ENCODE measurements at places on chromosomes 6 and 20. TPM values are rescaled to one million over a fixed set of nuclear protein-coding genes. Genes with fewer than 3 reads are reported as not detected.

GSTA5 gene
- total RNA-seq, result not detected

RCAN2 gene
- total RNA-seq, result 10.4 TPM

RAET1L gene
- not detected for total RNA-seq

MTFR2 gene
- total RNA-seq, result 3.2 TPM

PTK6 gene
- 0.12 TPM for total RNA-seq

FGD2 gene
- not detected for total RNA-seq

NFATC2 gene
- 0.26 TPM for total RNA-seq

HLA-DMB gene
- not detected for total RNA-seq

SLC2A10 gene
- total RNA-seq, result 40.8 TPM

CRNKL1 gene
- 26.6 TPM for total RNA-seq

SLC22A3 gene
- total RNA-seq, result 0.92 TPM

WFDC10B gene
- total RNA-seq, result not detected

NOTCH4 gene
- 2.2 TPM for total RNA-seq

LRP11 gene
- total RNA-seq, result 78.8 TPM

BTNL2 gene
- not detected for total RNA-seq

VEGFA gene
- 39.5 TPM for total RNA-seq

TNFRSF21 gene
- 2.0 TPM for total RNA-seq

MCHR2 gene
- total RNA-seq, result not detected

MATN4 gene
- total RNA-seq, result not detected

MUC21 gene
- not detected for total RNA-seq

CTAGE9 gene
- not detected for total RNA-seq

TBXT gene
- not detected for total RNA-seq

FAM217A gene
- total RNA-seq, result not detected

DBNDD2 gene
- 7.1 TPM for total RNA-seq

ILRUN gene
- 45.2 TPM for total RNA-seq

SPEF1 gene
- total RNA-seq, result 0.12 TPM

FAM184A gene
- 1.2 TPM for total RNA-seq

IMPG1 gene
- total RNA-seq, result not detected

COX4I2 gene
- not detected for total RNA-seq

BMP2 gene
- total RNA-seq, result 8.8 TPM

MACROD2 gene
- total RNA-seq, result 0.56 TPM

SIRPD gene
- not detected for total RNA-seq

ZSCAN23 gene
- total RNA-seq, result 3.4 TPM

DZANK1 gene
- 1.2 TPM for total RNA-seq

SLC32A1 gene
- not detected for total RNA-seq

SNAP25 gene
- 0.40 TPM for total RNA-seq

ARMH2 gene
- total RNA-seq, result not detected

HIVEP2 gene
- 23.9 TPM for total RNA-seq

CRISP3 gene
- total RNA-seq, result not detected

EEF1A2 gene
- 0.06 TPM for total RNA-seq

PLTP gene
- total RNA-seq, result 41.9 TPM

DACT2 gene
- not detected for total RNA-seq

C20orf141 gene
- total RNA-seq, result not detected

All from aortic smooth muscle cell (primary cell).